Right renal pelvis (tissue), 4 donors: ENCODE measurements at places on chromosomes 1 and 21. TPM values are rescaled to one million over a fixed set of nuclear protein-coding genes. Genes with fewer than 3 reads are reported as not detected.

The PTGER3 gene
- polyA plus RNA-seq = 51.5 TPM

The CHIT1 gene
- polyA plus RNA-seq = 0.31 TPM

The ALPL gene
- polyA plus RNA-seq = 59.4 TPM

GRCh38 chr1:198776602-198777029, 137.8 kb downstream of the PTPRC start:
- DNase-seq = no peak

DNA sequence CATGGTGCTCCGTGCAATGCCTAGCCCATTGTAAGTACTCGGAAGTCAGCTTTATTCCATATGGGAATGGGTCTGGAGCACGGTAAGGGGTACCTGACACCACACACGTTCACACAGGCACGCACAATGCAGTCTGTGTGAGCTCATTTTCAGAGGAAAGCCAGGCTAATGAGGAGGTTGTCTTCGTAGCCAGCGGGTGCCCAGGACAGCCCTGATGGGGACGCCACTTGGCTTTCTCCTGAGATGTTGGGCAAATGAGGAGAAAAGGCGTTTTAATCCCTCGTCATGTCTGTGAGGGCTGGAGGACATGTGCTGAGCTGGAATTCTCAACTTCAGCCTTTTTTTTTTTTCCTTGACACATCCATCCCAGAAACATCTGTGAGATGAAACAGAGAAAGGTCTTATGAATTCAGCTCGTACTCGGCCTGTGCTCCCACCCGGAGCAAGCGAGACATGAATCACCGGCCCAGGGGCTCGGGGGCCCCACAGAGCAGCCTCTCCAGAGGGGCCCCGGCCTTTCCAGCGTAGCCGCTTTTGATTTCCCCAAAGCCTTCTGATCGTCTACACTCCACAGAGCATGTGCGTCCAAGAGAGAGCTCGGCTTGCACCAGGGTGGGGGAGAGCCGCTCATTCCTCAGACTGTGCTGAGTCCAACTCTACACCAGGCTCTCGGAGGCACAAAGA, 125.1 kb downstream of the EPHB2 start:
- DNase-seq = no peak

DNA sequence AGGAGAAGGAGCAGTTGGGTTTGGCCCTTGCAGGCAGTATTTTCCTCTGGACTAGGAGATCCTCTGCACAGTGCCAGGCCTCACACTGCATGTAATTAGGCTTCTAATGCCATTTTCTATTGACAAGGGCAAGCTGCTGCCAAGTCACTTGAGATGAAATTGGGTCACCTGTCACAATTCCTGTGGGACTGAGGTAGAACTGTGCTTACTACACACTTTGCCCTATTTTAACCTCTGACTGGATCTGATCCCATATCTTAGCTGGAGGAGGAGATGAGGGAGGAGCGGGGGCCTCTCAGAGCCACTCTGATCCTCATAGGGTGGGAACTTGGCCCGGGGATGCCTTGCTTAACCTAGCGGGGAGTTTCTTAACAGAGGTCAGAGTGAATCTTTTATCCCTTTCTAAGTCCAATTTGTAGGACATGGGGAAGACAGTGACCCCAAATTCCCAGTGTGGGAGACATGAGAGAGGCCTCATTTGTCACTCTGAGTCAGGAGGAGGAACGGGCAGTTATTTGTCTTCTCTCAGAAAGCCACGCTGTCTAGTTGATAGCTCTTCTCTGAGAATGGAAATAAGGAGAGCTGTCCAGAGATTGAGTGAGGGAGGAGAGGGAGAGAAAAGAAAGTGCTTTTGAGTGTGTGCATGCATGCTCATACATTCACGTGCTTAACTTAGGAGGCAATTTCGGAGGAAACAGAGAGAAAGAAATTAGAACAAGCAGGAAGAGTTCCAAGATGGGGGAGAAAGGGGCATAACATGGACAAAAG, 121.3 kb downstream of the CACNA1E start:
- no peak for DNase-seq

GRCh38 chr1:239555350-239555749, 169.0 kb downstream of the CHRM3 start:
- DNase-seq = no peak

DNA sequence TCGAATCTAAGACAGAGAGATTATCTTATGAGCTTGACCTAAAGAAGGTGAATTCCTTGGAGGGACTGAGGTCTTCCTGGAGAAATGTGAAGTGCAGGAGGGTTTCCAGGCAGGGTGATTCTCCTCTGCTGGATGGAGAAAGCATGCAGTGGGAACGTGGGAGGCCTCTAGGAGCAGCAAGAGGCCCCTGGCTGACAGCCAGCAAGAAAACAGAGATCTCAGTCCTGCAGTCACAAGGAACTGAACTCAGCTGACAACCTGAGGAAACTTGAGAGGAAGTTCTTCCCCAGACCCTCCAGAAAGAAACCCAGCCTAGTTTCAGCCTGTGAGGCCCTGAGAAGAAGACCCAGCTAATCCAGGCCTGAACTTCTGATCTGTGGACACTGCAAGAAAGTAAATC, 345.9 kb downstream of the FAM72C start:
- no peak for DNase-seq

DNA sequence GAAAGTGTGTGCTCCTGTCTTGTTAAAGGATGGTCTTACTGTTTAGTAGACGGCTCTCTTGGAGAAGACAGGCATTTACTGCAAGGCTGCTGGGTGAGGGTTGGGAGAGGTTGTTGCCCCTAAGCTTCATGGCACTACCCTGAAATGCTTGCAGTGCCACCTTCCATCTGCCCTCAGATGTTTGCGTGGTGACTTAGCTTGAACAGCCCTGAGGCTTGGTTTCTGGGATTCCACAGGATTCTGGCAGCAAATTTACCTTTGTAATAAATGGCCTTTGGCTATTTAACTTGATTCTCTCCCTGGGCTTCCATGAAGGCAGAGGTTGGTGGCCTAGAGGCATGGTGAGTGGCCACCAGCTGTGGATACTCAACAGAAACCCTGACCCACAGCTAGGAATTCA, 11.6 kb downstream of the MTARC1 start:
- no peak for DNase-seq

DNA sequence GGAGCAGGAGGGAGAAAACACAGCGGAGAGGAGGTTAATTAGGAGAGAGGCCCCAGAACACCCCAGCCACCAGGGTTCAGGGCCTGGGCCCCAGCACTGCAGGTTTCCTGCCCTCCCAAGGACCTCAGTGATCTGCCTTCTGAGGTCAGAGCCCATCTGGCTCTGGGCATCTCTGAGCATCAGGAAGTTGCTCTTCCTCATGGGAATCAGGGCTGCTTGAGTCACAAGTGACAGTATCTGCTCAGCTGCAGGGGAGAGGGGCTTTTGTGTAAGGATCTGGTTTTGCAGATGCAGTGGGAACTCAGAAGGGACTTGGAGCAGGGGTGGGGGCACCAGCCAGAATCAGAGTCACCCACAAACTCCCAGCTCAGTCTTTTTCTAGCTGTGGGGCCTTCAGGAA, 472.1 kb downstream of the PTPRU start:
- no peak for DNase-seq

- DNase-seq = no peak
Observed at GRCh38 chr1:88472298-88472697, 211.8 kb upstream of the PKN2 start.

- no peak for DNase-seq
Observed at GRCh38 chr21:34771512-34772028, 102.8 kb downstream of the CLIC6 start.
